ENCODE measurements at places on chromosomes 1 and 21.
A peak's percentile ranks its signal among the peaks of the same experiment; 100 is the strongest.

- DNase-seq, result no peak
Observed at GRCh38 chr21:42071146-42071737, at the start of gene UMODL1. Gene UMODL1 (plus strand): TSS chr21:42071317. CDS start chr21:42071317, 0 bp downstream.

GRCh38 chr21:20639026-20639425 is 359.2 kb upstream of the NCAM2 start:
- DNase-seq, result no peak

DNA sequence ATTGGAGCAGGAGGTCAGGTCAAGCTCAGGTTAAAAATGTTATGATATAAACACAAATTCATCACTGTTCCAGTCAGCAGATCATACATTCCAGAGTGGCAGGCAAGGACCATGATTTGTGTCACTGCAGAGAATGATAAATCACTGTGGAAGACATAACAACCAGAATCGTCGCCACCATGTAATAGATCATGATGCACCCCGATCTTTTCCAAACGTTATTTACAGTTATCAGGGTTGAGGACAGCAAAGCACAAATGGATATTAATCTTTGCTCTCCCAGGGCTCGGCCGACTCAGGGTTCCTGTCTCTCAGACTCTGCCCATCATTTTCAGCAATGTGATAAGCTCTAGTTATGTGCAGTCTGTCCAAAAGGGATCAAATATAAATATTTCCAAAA is 122.7 kb downstream of the ZBTB18 start:
- no peak for DNase-seq

DNA sequence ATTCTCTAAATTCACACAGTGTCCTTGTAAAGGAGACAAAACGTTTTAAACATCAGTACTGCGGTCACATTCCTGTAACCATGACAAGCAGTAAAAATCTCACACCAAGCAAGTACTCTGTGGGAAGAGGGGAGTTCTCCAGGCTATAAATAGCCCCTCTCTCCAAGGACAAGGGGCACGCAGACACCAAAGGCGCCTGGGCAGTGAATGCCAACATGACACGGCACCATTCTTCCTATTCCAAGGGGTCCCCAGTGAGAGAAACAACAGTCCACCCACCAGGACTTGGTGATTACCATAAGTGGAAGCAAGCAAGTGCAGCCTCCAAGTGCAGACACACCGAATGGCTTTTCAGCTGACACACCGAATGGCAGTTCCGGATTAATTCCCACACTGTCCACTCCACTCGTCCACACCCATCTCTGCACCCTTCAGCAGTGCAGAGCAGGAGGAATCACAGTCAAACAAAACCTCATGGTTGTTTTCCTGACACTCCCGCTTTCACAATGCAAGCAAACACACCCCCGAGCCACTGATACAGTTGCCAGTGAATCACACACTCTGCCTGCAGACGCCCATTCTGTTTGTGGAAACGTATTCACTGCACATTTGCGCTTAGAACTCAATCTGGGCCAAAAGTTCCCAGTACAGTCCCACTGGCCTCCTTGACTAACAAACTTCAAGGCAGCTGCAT is 1.8 kb downstream of the PTTG1IP start:
- DNase-seq, result no peak

- no peak for DNase-seq
Observed at GRCh38 chr1:206002160-206002559, 1.0 kb downstream of the RAB7B start.

- DNase-seq, result peak; percentile 39
Observed at GRCh38 chr1:151594143-151594625, 17.7 kb upstream of the SNX27 start.

DNA sequence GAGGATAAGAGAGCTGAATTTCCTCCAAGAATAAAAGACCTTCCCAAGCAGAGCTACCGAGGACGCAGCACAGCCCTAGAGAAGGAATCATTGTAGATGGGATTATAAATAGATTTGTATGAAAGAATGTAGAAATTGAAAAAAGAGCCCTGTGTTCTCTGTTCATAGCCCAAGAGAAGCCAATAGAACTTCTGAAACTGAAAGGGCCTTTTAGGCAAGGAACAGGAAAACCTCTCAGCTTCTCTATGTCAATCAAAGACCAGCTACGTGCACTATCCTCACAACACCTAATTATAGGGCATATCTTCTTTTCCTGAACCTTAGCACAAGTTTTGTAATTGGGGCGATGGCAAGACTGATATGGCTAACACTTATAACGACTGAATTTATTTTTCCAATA is 192.4 kb upstream of the RNPC3 start:
- no peak for DNase-seq

DNA sequence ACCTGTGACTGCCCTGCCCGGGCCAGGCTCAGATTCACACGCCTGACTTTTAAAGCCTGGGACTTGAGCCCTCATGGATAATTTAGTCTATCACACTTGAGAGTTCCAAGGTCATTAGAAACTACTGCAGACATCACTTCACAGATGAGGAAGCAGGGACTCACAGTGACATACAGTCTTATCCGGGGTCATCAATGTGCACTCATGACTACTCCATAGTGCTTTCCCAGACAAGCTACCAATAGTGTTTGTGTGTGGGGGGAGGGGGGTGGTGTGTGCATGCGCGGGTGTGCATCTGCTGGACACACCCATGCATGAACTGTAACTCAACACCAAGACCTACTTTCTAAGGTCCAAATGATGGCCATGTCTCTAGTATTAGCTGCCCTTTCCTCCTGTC is 16.1 kb upstream of the SLC5A9 start:
- DNase-seq, result no peak

GRCh38 chr1:58811303-58811702 is 27.5 kb upstream of the JUN start:
- DNase-seq, result no peak

- no peak for DNase-seq
Observed at GRCh38 chr1:66476774-66477173, 57.2 kb upstream of the SGIP1 start.

- DNase-seq, result no peak
Observed at GRCh38 chr1:245118066-245118465, 36.7 kb upstream of the KIF26B start.

DNA sequence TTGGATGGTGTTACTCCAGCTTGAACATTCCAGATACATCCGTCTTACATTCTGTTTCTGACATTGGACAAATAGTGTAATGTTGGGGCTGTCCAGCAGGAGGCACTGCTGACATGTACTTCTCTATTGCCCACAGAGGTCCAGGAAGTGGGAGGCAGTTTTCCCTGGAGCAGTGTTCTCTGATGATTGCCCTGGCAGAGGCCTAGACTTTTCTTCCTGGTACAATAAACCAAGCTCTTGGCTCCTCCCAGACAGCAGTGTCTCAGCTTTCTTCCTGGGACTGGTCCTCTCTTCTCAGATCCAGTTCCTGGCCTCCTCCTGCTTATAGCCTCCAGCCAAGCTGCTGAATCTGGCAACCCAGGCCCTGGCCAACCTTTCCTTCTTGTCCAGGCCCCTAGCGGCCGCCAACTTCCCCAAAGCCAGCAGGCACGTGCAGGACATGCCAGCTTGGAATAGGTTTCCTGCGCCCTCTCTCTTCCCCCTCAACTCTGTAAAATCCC is 14.9 kb upstream of the IFNLR1 start:
- DNase-seq, result peak; percentile 23

DNA sequence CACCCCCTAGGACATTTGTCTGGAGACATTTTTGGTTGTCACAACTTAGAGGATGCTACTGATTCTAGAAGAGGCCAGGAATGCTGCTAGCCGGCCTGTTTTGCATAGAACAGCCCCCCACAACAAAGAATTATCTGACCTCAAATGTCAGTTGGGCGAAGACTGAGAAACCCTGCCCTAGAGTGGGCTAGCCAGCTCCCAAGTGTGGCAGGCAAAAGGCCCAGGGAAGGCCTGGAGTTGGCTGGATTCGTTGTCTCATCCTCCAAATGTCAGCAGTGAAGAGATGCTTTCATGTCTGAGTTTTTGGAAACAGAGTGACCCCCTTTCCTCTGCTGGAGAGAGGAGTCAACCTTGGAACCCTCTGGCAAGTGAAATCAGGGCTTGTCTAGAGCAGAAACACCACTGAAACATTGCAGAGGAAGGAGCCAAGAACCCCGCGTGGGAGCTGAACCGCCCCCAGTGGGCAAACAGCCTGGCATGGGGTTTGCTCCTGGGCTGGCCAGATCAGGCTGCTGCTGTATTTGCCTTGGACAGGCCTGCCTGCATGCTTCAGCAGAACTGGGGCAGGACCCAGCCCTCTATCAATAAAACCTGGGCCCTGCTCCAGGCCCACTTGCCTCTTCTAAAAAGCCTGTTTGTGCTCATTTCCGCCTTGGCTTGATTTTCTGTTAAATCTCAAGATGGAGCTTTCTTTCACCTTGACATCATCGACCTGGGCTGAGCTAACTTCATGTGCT is 32.9 kb downstream of the RASSF5 start:
- DNase-seq, result peak; percentile 36

DNA sequence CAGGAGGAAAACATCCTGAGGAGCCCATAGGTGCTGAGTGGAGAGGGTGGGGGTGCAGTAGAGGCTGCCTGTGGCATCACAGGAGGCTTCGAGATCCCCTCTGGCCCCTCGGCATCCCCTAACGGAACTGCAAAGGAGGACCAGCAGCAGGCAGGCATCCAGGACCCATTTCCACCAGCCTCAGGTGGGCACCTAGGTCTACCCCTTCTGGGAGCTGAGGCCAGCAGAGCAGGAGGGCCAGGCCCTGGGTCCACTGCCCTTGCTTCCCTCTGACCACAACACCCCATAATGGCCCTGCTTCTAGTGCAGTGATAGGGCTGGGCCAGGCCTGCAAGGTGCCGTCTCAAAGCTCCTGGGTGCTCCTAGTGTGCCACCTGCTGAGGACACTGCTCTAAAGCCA is 723.0 kb downstream of the PTPRU start:
- DNase-seq, result no peak

DNA sequence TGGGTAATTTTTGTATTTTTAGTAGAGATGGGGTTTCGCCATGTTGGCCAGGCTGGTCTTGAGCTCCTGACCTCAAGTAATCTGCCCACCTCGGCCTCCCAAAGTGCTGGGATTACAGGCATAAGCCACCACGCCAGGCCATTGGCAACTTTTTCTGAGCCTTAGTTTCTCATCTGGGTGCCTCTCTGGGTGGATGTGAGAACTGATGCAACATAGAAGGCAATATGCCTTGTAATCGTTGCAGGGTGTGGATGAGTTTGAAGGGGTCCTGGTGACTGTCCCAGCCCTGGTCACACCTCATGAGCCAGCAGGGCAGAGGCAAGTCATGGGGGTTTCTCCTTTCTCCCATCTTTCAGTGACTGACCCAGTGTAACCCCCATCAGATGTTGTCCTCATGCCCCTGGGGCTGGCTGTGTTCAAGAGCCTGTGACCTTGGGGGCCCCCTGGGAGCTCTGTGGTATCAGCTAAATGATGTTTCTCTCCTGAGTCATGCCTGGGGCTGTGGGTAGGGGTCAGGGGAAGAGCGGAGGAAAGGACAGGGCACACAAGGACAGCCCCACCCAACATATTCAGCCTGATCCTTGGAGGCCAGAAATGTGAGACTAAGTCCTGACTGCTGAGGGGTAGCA is 3.6 kb downstream of the COL9A2 start:
- DNase-seq, result no peak

DNA sequence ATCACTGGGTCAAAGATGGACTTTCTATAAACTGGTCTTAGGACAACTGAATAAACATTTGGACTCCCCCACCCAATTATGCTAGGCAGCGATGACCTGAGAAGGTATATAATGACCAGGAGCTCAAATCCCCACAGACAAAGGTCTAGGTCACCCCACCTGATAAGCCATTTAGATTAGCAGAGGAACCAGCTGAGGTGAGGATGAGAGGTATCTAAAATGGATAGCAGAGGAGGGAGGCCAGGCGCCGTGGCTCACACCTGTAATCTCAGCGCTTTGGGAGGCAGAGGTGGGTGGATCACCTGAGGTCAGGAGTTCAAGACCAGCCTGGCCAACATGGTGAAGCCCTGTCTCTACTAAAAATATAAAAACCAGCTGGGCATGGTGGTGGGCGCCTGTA is 33.7 kb downstream of the PABPC4 start:
- no peak for DNase-seq

DNA sequence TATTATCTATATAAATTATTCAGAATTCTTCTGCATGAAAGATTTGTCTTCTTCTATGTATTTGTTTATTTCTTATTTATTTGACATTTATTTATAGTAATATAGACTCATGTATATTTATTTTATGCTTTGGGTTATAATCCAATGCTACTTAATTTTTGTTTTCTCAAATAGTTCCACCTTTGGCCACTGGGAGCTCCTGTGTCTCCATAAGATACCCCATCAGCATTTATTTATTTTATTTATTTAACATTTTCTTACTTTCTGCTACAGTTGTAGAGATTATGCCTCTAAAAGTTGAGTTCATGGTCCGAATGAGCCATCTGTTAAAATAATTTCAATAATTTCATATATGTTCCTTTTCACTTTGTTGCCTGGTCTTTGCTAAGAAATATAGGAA is 289.4 kb downstream of the ADGRL2 start:
- no peak for DNase-seq

DNA sequence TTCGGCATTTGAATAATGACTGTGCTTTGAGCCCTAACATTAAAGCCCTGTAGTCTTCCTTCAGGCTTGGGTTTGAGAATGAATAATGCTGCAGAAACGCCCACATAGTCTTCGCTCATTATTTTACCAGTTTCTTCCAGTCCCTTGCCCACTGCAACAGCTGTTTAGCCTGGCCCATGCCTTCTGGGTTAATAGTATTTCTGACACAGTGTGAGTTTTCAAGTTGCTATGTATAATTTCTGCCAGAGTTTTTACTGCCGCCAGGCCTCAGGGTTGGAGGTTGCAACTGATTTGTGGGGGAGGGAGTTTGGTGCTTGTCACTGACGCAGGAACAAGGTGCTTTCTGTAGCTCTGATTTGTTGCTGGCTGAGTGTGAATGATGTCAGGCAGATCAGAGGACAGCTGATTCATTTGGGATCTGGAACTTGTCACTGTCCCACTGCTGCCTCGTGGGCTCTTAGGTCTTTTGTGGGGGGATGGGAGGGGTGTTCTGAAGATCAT is 109.8 kb downstream of the MAST2 start:
- DNase-seq, result no peak

DNA sequence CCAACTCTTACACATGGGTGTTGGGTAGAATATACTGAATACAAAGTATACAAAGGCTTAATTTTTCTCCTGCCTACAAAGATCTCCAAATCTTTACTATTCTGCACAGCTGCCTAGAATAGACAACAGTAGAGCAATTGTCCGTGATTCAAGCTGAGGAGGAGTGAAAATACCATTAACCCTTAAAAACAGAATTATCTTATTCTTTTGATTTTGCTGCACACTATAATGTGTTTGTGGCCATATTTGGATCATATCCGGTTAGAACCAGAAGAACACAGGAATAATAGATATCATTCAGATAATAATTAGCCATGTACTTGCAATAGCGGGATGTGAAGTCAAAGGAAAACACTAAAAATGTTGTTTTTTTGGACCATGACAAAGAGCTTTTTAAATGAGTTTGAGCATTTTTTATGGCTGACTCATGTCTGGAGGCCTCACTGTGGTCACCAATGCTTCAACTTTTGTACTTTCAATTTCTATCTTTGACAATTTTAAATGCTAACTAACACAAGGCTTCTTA is 197.6 kb upstream of the FOXD3 start:
- no peak for DNase-seq

GRCh38 chr1:66613187-66613586 is 79.2 kb downstream of the SGIP1 start:
- DNase-seq, result no peak
